Right renal cortex interstitium (tissue), 3 donors: ENCODE measurements at places on chromosomes 6 and 20. TPM values are rescaled to one million over a fixed set of nuclear protein-coding genes. Genes with fewer than 3 reads are reported as not detected.

- no peak for DNase-seq
Measured at GRCh38 chr20:50020288-50020687, 37.5 kb downstream of the SNAI1 start.

DNA sequence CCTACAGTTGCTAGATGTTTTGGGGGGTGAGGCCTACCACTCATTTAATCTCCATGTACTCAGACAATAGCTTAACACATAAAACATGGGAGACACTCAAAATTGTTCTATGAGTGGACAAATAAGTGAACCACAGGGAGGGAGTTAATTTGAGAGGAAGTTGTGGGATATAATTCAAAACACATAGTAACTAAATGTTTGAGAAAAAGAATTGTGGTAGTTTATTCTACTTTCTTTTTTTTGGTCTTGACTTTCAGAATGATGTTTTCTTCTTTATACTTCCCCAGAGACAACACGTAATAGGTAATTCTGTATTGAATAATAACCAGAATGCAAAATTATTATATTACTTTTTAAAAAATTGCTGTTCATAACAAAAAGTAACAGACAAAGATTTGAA is 453.8 kb downstream of the RFPL4B start:
- no peak for DNase-seq

DNA sequence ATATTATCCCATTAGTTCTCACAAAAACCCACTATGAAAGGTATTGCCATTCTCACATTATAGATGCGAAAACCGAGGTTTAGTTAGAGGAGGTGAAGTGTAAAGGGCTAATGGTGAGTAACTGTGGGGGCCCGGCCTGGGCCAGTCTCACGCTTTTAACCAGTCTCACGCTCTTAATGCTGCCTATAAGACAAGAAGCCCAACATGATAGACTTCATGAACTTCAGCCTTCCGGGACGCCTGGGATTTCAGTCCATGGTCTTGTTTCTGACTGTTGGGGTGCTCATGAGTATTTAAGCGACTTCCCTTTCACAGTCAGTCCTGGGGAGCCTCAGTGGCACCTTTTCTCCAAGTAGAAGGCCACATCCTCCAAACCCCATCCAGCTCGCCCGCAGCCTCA is 31.7 kb downstream of the AGPAT4 start:
- DNase-seq, result no peak

DNA sequence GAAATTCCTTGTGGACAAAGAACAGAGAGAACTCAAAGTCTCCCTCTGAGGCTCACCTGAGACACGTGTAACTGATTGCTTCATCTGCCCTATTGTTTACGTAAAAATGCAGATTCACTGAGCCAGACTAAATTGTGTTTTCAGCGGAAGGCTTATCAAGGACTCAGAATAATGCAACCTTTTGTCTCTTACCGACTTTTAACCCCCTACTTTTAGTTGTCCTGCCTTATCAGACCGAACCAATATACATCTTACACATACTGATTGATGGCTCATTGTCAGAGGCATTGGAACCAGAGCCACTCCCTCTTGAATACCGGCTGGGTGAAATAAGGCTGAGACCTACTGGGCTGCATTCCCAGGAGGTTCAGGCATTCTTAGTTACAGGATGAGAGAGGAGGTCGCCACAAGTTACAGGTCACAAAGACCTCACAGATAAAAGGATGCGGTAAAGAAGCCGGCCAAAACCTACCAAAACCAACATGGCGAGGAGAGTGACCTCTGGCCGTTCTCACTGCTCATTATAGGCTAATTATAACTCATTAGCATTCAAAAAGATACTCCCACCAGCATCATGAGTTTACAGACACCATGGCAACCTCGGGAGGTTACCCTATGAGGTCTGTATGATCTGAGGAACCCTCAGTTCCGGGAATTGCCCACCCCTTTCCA is 95.5 kb upstream of the ZNF184 start:
- no peak for DNase-seq

GRCh38 chr6:169653691-169654090 is 48.1 kb downstream of the WDR27 start:
- DNase-seq, result no peak

GRCh38 chr6:166523782-166524559 is 62.5 kb downstream of the RAMACL start:
- no peak for DNase-seq

DNA sequence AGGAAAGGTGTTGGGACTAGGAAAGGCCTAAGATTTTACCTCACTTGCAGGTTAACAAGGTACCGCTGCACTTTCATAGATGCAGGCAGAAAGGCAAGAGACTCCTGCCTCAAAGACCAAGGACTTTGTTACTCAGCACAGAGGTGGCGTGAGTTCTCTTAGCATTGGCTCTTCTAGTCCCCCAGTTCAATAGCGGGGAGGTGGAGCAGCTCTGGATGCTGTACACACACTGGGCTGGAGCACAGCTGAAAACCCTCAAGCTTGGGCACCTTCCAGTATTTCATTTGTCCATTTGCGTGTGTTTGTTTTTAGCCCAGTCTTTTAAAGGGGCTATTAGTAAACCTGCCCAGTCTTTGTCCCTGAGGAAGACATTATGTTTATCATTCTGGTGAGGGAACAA is 345.2 kb downstream of the FARS2 start:
- no peak for DNase-seq

DNA sequence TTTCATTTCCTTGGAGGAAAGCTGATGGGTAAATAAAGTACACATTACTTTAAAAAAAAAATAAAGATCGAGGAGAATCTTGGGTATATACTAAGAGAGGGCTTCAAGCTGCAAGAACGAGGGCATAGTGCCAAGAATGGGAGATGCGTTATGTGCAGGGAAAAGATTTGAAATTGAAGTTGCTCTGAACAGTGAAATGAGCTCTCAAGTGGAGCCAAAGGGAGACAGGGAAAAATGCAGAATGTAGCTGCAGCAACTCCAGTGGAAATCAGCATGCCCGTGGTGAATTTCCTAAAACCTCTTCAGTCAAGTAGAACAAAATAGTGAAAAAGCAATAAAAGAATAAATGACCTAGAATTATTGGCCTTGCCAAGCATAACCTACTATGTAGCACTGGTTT is 11.4 kb upstream of the COL9A1 start:
- DNase-seq, result no peak

GRCh38 chr6:149324428-149324827 is 6.9 kb downstream of the TAB2 start:
- no peak for DNase-seq

DNA sequence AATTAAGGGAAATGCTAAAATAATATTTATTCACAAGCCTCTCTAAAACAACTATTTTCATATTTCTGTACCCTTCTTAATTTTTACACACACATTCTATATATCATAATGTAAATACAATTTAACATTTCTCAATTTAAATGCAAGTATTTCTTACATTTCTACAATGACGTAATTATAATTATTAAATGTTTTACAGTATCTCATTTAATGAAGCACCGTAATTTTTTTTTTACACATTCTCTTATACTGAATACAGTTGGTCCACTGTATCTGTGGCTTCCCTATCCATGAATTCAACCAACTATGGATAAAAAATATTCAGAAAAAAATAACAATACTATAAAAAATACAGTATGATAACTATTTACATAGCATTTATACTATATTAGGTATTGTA is 85.7 kb downstream of the AHI1 start:
- no peak for DNase-seq

DNA sequence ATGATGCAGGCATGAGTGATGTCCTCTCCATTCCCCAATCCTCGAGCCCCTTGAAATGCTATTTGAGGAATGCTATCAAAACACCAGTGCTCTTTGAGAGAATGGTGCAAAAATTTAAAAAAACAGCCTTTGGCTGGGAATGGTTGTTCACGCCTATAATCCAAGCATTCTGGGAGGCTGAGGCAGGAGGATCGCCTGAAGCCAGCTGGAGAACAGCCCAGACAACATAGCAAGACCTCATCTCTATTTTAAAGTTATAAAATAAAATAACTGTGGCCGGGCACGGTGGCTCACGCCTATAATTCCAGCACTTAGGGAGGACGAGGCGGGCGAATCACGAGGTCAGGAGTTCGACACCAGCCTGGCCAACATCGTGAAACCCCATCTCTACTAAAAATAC is 4.2 kb upstream of the VARS1 start:
- DNase-seq, result no peak

DNA sequence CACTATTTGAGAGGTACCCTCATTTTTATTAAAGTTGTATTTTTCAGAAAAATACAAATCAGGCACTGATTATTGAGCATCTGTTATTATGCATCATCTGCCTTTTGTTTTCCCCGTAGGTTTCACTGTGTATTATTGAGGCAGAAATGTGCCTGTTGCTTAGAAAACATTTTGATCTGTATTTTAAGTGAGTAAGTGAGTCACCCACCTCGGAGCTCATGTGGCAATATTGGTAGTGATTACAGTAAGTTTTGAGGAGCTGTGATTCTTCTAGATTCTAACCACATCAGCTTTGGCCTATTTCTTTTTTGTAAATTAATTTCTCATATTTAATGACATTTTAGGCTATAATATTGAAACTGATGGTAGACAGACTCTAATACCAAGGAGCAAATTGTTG is 59.6 kb upstream of the LAMP5 start:
- no peak for DNase-seq

- DNase-seq, result no peak
Measured at GRCh38 chr6:108897371-108897770, 49.1 kb downstream of the ARMC2 start.

DNA sequence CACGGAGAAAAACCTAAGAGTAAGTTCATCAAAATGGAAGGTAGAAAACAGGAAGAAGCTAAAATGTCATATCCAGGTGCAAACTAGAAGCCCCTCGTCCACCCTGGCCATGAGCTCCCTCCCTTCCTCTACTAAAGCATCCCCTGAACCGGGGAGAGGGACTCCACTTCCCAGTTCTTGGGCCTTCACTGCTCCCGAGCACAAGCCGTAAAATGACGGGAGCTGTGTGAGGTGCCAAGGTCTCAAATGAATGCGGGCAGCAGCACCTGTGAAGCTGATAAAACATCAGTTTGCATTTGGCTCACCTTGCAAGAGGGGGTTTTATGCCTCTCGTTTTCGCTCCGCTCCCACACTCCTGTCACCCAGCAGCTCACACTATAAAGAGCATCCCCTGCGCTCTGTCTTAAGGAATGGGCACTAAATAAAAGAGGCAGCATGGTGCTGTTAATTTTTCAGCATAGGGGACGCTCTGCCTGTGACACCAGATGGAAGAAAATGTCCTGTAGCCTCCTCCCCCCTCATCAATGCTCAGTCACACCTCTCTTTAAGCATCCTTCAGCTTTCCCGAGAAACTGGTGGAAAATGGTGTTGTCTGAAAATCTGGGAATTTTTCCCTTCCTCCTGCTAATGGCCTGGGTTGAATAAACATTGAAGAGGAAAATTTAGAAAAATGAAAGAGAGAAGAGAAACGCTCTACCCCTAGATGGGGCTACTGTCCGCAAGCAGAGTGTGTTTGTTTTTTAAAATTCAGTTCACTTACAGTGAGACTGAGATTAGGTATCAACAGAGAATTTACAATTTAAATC is 563.0 kb upstream of the AGPAT4 start:
- DNase-seq, result no peak

- DNase-seq, result no peak
Measured at GRCh38 chr6:131172222-131172621, 37.0 kb downstream of the AKAP7 start.

DNA sequence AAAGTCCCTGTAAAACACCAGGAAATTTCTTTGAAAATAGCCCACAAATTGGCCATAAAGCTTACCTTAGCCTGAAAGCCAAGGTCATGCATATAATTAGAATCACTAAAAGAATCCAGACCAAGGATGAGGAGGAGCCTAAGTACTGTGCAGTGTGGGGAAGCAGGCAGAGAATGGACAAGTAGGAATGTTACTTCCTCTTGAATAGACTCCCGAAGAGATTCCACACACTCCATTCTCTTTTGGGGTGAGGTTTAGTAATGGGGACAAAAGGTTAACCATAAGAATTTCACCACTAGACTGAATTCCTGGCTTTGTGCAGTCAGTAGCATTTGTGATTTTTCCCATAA is 27.5 kb upstream of the MARCKS start:
- no peak for DNase-seq

DNA sequence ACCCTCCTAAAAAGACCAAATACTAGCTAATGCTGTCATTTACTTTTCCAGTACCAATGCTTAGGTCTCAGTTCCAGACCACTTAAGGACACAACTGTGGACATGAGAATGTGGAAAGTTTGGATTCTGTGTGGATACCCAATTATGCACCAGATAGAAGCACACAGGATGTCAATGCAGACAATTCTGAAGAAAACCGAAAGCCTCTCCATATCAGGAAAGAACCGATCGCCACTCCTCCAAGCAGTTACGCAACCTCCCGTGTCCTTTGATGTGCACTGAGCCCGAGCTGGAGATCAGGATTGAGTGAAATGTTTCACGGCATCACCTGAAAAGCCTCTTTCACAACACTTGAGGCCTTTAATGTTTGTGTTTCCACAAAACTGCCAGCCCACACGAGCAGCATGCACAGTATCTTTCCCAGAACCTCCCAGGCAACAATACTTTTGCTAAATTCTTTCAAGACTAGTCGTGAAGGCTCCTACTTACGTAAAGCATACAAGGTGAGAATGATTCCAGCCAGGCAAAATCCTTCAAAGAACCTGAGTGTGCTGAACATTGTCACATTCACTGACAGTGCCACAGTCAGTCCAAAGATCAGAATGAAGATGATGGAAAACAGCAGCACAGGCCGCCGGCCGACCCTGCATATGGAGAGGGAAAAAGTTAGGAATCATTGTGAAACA is 47.0 kb downstream of the SLC22A23 start:
- DNase-seq, result no peak

DNA sequence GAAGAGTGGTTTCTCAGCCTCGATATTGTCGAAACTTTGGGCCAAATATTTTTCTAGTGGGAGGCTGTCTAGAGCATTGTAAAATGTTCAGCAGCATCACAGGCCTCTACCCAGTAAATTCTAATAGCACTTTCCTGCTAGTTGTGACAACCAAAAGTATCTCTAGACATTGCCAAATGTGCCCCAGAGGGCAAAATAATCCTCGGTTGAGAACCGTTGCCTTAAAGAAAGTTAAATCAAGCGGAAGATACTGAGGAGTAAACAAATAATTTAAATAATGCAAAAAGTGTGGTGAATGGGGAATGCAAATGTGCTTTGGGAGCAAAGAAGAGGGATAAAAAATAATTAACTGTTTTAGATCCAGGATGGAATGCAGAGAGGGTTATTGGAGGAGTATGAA is 106.4 kb upstream of the ASCC3 start:
- DNase-seq, result no peak

- DNase-seq, result peak; percentile 66
Measured at GRCh38 chr6:29628419-29629281, 4.3 kb downstream of the GABBR1 start.

The RAB44 gene
- 0.04 TPM for polyA plus RNA-seq

The DDO gene
- polyA plus RNA-seq, result 1.2 TPM

The EMILIN3 gene
- 7.2 TPM for polyA plus RNA-seq

The GPR31 gene
- not detected for polyA plus RNA-seq

The MUCL3 gene
- 0.06 TPM for polyA plus RNA-seq

The PHF10 gene
- 111 TPM for polyA plus RNA-seq

The COL11A2 gene
- polyA plus RNA-seq, result 4.9 TPM

The MEI4 gene
- 1.7 TPM for polyA plus RNA-seq

The PRKN gene
- 9.2 TPM for polyA plus RNA-seq

The CARMIL1 gene
- 109 TPM for polyA plus RNA-seq
